ENCODE measurements at places on chromosomes 11 and 22.

GRCh38 chr11:100094121-100094865 is 592.8 kb upstream of the ARHGAP42 start:
- no peak overlapping the region for H3K27ac ChIP-seq
- no peaks in the 10 kb centered on the region for H3K36me3 ChIP-seq
- H3K4me1 ChIP-seq = no peaks in the 10 kb centered on the region
- DNase-seq = no peak

DNA sequence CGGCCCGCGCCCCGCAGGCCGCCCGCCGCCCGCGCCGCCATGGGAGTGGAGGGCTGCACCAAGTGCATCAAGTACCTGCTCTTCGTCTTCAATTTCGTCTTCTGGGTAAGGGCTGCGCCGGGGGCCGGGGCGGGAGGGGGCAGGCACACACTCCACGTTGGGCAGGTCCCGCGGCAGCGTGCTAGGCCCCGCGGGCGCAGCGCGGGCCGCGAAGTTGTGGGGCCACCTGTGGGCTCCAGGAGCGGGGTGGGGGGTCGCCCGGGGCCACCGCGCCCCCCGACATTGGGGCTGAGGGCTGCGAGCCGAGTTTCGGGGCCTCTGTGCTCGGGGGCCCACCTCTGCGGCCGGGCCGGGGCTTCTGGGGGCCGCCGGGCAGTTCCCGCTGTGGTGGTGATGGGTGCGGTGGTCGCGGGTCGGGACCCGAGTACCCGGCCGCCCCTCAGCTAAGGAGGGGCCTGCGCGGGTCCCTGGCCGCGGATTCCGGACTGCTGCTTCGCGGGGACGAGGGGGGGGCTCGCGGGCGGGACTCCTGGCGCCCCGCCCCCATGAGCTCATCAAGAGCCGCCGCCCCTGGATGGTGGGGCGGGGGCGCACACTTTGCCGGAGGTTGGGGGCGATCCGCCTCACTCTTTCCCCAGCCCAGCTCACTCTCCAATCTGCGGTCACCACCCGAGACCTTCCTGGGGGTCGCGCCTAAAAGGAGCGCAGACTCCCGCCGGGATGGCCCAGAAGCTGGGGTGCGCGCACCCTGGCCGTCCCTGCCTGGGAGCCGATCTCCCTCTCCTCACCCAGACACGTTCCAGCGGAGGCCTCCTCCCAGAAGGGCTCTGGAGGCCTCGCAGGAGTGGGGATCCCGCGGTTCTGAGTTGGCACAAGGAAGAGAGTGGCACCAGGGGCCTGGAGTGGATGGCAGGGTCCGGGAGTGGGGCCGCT is 667 bp downstream of the CD81 start:
- no peaks in the 10 kb centered on the region for H3K27me3 ChIP-seq
- H3K4me1 ChIP-seq = peaks cover 9% of the 10 kb centered on the region
- H3K4me3 ChIP-seq = peak overlapping the region; percentile 81
- peak overlapping the region; percentile 59 for H3K27ac ChIP-seq
- no peak for DNase-seq

GRCh38 chr11:111759376-111759775 is 6.8 kb downstream of the PPP2R1B start:
- no peak for DNase-seq
- H3K4me3 ChIP-seq = no peak overlapping the region
- no peaks in the 10 kb centered on the region for H3K4me1 ChIP-seq
- H3K36me3 ChIP-seq = peaks cover 59% of the 10 kb centered on the region
- H3K27ac ChIP-seq = no peak overlapping the region
- H3K27me3 ChIP-seq = no peaks in the 10 kb centered on the region

- no peaks in the 10 kb centered on the region for H3K27me3 ChIP-seq
- H3K36me3 ChIP-seq = no peaks in the 10 kb centered on the region
- H3K27ac ChIP-seq = no peak overlapping the region
- no peak overlapping the region for H3K4me3 ChIP-seq
These were observed 32.0 kb upstream of the CCDC134 start for GRCh38 chr22:41768430-41768829.

DNA sequence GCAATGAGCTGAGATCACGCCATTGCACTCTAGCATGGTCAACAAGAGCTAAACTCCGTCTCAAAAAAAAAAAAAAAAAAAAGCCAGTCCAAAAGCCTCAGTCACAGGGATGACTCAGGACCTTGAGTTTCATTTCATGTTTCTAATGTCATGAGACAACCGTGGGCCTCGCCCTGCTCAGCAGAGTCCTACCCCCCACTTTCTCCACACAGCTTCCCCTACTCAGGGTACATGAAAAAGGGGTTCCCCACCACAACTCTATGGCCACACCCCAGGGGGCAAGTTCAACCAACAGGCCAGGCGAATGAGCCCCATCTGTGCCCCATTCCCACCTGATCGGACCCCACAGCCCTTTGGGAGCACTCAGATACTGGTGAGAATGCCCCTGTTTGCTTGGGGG is 24.3 kb upstream of the ADA2 start:
- H3K27me3 ChIP-seq = no peaks in the 10 kb centered on the region
- H3K4me1 ChIP-seq = no peaks in the 10 kb centered on the region
- DNase-seq = no peak
- H3K36me3 ChIP-seq = no peaks in the 10 kb centered on the region
- no peak overlapping the region for H3K4me3 ChIP-seq
- H3K27ac ChIP-seq = no peak overlapping the region

- H3K27ac ChIP-seq = no peak overlapping the region
- H3K4me1 ChIP-seq = no peaks in the 10 kb centered on the region
- no peak for DNase-seq
- H3K36me3 ChIP-seq = no peaks in the 10 kb centered on the region
- no peak overlapping the region for H3K4me3 ChIP-seq
These were observed 585.3 kb downstream of the INSC start for GRCh38 chr11:15699978-15700377.

GRCh38 chr11:34464591-34465051 is 25.9 kb downstream of the CAT start:
- H3K4me3 ChIP-seq = no peak overlapping the region
- no peak for DNase-seq
- no peaks in the 10 kb centered on the region for H3K27me3 ChIP-seq
- H3K4me1 ChIP-seq = no peaks in the 10 kb centered on the region

GRCh38 chr11:34068111-34068510 is 16.6 kb downstream of the CAPRIN1 start:
- DNase-seq = no peak
- no peaks in the 10 kb centered on the region for H3K4me1 ChIP-seq
- H3K27me3 ChIP-seq = no peaks in the 10 kb centered on the region
- H3K27ac ChIP-seq = no peak overlapping the region

DNA sequence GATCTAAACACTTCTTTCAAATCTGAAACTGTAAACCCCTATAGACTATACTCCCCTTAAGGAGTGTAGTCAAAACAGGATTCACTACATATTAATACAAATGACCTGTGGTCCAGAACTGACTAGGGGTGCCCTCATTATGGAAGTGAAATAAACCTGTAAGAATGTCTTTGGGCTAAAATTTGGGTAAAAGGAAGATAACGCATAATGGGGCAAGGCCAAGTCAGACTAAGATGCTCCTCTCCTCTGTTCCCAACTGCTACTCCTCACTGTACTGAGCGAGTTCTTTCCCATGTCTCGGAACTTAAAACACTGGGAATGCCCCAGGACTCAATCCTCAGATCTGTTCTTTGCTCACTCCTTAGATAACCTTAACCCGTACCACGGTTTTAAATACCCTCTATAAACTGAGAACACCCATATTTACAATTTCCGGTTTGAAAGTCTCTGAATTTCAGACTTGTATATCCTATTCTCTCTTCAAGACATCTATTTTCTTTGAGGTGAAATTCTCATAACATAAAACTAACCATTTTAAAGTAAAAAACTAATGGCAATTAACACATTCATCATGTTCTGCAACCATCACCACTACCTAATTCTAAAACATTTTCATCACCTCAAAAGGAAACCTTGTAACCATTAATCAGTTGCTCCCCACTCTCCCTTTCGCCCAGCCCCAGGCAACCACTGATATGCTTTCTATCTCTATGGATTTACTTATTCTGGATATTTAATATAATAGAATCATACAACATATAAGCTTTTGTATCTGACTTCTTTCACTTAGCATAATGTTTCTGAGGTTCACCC is 4.0 kb downstream of the THAP12 start:
- no peak overlapping the region for H3K27ac ChIP-seq
- peaks cover 8% of the 10 kb centered on the region for H3K4me1 ChIP-seq
- no peak for DNase-seq
- no peaks in the 10 kb centered on the region for H3K27me3 ChIP-seq
- no peak overlapping the region for H3K4me3 ChIP-seq

DNA sequence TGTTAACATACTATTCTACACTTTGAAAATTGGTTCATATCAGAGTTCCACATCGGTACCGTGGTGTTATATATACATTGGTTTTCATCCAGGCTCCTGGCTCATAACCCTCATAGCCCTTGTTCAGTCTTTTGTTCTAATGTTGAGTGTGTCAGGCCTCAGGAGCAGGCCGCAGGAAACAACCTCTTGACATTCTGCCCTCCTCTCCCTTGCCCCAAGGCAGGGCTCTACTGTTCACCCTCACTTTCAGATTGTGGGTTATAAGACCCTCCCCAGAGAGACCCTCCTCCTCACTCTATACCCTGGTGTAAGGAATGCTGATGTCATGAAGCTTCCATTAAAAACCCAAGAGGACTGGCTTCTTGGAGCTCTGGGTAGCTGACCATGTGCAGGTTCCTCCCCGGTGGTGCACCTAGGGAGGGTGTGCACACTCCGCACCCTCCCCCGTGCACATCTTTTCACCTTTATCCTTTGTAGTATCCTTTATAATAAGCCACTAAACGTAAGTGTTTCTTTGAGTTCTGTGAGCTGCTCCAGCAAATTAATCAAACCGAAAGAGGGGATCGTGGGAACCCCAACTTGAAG is 12.1 kb downstream of the SSH3 start:
- H3K4me3 ChIP-seq = no peak overlapping the region
- H3K27me3 ChIP-seq = peaks cover 7% of the 10 kb centered on the region
- H3K27ac ChIP-seq = no peak overlapping the region
- H3K36me3 ChIP-seq = 0 out of 2 replicates have a peak, but pooled peaks cover 4% of the 10 kb centered on the region
- DNase-seq = no peak
- H3K4me1 ChIP-seq = no peaks in the 10 kb centered on the region

- H3K27ac ChIP-seq = no peak overlapping the region
- H3K27me3 ChIP-seq = no peaks in the 10 kb centered on the region
- H3K4me3 ChIP-seq = no peak overlapping the region
- DNase-seq = no peak
These were observed 534.3 kb upstream of the LARGE1 start for GRCh38 chr22:34454598-34454997.

DNA sequence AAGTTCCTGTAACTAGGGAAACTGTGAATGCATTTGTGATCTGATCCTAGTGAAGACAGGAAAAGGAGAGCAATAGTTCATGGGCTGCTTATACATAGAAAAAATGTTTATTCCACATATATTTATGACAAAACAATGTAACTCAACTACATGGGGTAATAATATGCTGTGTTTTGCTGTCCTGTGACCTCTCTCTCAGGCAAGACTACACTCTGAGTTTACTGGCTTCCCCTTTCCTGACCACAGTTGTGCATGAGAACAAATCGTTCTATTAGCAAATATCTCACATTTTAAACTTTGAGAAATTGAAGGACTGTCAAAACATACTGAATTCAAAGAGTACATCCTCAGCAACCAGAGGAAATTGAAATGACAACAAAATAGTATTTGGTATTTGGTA is 161.9 kb upstream of the TRPC6 start:
- no peak for DNase-seq
- H3K36me3 ChIP-seq = no peaks in the 10 kb centered on the region
- H3K4me1 ChIP-seq = peaks cover 2% of the 10 kb centered on the region
- no peak overlapping the region for H3K27ac ChIP-seq

DNA sequence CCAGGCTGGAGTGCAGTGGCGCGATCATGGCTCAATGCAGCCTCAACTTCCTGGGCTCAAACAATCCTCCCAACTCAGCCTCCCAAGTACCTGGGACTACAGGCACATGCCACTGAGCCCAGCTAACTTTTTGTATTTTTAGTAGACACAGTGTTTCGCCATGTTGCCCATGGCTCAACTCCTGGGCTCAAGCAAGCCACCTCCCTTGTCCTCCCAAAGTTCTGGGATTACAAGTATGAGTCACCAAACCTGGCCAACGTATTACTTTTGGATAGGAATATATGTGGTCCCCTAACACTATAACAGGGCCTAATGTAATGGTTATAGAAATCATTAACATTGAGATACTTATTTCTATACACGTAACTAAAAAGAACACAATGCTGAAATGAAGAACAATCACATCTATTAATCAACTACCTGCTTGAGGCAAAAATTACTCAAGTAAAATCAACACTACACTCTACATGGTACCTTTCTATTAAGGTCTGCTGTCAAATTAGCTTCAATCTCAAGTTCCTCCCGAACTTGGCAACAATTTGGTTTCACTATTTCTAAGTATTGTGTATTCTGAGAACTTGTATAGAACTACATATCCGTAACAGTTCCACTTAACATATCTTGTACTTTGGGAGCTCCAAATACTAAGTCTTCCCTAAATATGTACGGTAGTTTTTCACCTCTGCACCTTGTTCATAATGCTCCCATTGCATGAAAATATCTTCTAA is 124.9 kb downstream of the FCHSD2 start:
- no peak overlapping the region for H3K4me3 ChIP-seq
- no peak overlapping the region for H3K27ac ChIP-seq
- DNase-seq = no peak
- H3K4me1 ChIP-seq = peaks cover under 1% of the 10 kb centered on the region

DNA sequence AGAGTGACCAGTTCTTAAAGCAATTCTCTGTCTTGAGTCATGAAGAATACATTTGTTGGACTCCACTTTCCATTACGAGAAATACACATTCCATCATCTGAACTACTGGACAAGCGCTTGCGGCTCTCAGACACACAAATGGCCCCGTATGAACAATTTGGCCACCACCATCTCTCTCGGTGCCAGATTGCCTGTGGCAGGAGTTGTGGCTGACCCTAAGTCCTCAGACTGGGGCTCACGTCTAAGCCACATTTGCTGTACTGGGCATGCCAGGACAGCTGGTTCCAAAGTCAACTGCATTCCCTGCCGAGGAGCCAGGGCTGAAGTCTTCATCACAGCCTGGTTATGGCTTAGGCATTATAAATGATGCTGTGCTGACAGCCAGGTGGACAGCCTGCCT is 227.5 kb downstream of the MIAT start:
- DNase-seq = peak; percentile 32
- no peaks in the 10 kb centered on the region for H3K4me1 ChIP-seq
- no peaks in the 10 kb centered on the region for H3K27me3 ChIP-seq
- no peak overlapping the region for H3K4me3 ChIP-seq
- no peak overlapping the region for H3K27ac ChIP-seq
- H3K36me3 ChIP-seq = no peaks in the 10 kb centered on the region

GRCh38 chr22:50204571-50204970 is 3.8 kb downstream of the SELENOO start:
- DNase-seq = no peak
- no peak overlapping the region for H3K4me3 ChIP-seq
- peaks cover 6% of the 10 kb centered on the region for H3K4me1 ChIP-seq
- H3K27me3 ChIP-seq = no peaks in the 10 kb centered on the region
